ENCODE measurements at places on chromosomes 2 and 18.

GRCh38 chr2:28351621-28352020 lies 41.0 kb upstream of the FOSL2 start:
- no peak for DNase-seq

DNA sequence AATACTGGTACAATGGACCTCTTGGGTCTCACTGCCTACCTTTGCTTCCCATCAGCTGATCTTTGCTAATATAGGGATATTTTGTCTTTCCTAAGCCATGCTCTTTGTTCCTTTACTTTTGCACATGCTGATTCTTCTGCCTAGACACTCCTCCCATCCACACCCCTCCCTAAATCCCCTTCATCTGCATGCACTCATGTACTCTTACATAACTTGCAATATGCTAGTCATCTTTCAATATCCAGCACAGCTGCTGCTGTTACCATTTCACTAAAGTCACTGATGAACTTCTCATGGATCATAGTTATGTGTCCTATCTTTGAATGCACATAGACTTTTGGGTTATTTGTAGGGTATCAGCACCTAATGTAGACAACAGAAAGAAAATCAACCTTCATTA lies 18.5 kb upstream of the DTNA start:
- DNase-seq = no peak

DNA sequence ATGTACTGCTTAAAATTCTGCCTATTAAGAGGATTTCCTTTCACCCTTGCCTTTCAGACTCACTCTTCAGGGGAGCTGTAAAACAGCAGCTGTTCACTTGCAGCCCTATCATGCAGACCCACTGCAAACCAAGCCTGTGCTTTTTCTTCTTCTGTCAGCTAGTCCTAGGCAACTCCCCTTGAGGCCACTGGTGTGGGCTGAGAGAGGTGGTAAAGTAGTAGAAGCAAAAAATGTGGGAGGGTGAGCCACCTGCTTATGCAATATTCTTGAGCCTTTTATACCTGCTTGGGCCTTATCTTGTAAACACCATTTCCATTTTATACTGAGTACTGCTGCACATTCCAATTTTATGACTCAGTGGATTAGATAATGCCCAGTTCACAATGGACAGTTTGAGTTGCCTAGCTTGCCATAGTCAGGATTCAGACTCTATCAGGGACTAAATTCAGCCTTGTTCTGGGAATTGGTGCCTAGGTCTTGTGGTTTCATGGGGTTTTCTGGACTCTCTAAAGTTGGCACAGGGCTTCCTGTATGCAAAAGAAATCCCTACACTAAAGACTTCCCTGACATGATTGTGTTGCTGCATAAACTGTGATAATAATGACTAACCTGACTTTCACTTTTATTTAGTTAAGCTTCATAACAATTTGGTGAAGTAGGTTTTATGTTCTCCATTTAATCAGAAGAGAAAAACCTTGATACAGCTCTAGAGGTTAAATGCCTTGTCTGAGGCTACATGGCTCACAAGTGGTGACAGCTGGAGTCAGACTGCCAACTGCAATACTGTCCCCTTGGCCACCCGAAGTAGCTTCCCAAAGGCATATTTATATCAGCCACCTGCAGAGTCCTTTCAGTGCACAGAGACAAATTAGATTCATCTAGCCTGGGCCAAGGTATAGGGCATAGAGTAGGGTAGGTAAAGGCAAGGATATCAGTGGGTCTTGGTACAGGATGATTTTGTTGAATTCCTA lies 47.4 kb upstream of the KDM3A start:
- no peak for DNase-seq

DNA sequence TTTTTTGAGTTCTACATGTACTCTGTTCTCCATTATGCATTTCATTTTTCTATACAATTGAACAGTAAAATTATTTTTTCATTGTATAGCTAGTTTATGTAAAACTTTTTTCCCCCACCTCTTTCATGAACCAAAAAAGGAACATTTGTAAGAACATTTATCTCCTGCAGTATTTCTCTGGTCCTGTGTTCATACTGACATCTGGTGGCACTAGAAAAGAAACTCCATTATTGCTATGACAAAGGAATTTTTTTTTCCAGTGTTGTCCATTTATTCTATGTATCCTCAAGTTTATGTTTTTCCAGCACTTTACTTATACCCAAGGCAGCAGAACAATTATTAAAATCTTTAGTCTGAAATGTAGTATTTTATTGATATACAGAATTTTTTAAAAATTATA lies 27.4 kb upstream of the CHAC2 start:
- no peak for DNase-seq

DNA sequence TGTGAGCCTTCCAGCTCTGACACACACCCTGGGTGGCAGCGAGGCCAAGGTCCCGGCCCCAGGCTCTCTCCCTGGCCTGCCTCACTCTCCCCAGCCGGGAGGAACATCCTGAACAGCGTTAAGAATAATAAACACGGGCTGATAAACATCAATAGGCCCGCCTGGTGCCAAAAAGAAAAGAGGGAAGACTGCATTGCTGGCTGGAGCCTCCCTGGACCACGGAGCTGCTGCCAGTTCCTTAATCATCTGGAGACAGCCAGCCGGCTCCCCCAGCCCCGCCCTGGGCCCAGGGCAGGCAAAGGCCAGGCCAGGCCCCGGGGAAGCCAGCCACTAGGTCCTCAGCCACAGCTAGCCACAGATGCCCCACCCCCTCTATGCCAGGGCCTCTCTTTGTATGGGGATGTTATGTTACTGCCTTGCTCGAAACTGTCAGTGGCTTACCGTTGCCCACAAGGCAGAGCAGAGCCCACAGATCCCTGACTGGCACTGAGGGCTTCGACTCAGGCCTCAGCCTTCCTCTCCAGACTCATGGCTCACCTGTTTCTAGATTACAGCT lies 293.7 kb downstream of the DYSF start:
- DNase-seq = no peak

GRCh38 chr18:12552879-12553242 lies 105.0 kb downstream of the SPIRE1 start:
- DNase-seq = no peak

- no peak for DNase-seq
Measured at GRCh38 chr18:74082742-74083556, 64.7 kb downstream of the FBXO15 start.

DNA sequence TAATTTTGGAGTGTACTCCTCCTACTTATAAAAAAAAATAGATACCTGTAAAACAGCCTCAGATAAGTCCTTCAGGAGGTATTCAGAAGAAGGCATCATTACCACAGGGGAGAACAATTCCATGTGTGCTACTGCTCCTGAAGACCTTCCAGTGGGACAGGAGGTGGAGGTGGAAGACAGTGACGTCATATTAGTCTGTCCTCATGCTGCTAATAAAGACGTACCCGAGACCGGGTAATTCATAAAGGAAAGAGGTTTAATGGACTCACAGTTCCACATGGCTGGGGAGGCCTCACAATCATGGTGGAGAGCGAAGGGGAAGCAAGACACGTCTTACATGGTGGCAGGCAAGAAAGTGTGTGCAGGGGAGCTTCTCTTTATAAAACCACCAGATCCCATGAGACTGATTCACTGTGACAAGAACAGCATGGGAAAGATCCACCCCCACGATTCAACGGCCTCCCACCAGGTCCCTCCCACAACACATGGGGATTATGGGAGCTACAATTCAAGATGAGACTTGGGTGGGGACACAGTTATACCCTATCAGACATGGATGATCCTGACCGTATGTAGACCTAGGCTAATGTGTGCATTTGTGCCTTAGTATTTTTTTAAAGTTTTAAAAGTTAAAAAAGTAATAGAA lies 98.4 kb downstream of the NDUFA10 start:
- DNase-seq = peak; percentile 13

- DNase-seq = no peak
Measured at GRCh38 chr18:78793313-78794070, 186.1 kb upstream of the SALL3 start.

GRCh38 chr2:204226305-204226880 lies 289.8 kb downstream of the ICOS start:
- DNase-seq = no peak

GRCh38 chr2:31347750-31348149 lies 66.8 kb downstream of the XDH start:
- DNase-seq = no peak

DNA sequence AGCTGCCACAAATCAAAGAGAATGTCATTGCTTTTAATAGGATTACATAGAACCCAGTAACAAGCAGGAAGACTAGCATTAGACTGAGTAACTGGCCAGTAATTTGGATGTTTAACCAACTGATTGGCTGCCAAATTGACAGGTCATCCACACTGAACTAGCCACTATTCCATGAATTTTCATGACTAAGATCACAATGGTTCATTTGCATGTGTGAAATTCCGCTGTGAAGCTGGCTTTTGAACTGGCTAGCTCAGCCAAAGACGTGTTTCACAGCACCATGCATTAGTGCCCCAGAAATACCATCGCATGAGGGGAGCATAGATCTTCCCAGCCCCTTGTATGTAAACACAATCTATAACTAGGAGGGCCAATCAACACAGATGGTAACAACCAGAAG lies 649.8 kb downstream of the ARHGAP15 start:
- DNase-seq = no peak

DNA sequence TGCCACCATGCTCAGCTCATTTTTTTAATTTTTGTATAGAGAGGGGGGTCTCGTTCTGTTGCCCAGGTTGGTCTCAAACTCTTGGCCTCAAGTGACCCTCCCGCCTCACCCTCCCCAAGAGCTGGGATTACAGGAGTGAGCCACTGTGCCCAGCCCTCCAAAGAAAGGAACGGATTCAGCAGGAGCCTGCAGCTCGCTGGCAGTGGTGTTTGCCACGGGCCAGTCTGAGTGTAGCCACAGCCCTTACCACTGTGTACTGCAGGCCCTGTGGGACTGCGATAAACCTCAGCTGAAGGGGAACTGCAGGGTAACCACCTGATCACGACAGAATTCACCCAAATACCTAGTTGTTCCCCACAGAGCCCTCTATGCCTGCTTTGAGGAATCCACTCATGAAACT lies 6.8 kb downstream of the COPS9 start:
- DNase-seq = no peak

DNA sequence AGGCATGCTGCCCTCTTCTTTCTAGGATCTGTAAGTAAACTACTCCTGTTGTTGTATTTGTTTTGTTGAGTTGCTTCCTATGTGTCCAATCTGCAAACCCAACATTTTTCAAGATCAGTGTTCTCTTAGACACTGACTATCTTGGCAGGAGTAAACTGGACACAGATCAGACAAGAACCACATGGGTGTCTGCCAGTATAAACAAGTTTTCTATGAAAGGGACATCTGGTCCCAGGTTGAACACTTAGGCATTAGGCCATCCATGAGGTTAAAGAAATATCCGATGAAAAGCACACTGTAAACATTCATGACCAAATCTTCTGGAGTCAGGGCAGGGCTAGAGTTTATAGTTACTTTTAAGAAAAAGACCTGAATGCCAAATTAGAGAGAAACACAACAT lies 441.8 kb downstream of the NYAP2 start:
- DNase-seq = no peak

DNA sequence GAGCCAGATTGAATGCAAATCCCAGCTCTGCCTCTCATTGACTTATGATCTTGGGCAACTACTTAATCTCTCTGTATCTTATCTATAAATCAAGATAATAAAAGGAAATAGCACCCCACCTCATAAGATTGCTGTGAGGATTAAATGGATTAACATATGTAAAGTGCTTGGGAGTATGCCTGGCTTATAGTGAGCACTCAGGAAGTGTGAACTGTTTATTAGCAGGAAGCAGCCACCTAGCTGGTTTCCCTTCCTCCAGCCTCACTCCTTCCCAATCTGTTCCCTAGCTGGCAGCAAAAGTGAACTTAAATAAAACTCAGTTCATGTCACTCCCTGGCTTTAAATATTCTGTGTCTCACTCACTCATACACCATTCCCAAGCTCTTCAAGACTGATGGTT lies 526.6 kb upstream of the PKDCC start:
- DNase-seq = no peak

- peak; percentile 21 for DNase-seq
Measured at GRCh38 chr2:148568597-148568996, 76.0 kb upstream of the EPC2 start.

GRCh38 chr2:10042301-10043161 lies 819 bp upstream of the KLF11 start:
- peak; percentile 61 for DNase-seq

GRCh38 chr2:7118606-7119131 lies 201.5 kb downstream of the RNF144A start:
- DNase-seq = no peak

DNA sequence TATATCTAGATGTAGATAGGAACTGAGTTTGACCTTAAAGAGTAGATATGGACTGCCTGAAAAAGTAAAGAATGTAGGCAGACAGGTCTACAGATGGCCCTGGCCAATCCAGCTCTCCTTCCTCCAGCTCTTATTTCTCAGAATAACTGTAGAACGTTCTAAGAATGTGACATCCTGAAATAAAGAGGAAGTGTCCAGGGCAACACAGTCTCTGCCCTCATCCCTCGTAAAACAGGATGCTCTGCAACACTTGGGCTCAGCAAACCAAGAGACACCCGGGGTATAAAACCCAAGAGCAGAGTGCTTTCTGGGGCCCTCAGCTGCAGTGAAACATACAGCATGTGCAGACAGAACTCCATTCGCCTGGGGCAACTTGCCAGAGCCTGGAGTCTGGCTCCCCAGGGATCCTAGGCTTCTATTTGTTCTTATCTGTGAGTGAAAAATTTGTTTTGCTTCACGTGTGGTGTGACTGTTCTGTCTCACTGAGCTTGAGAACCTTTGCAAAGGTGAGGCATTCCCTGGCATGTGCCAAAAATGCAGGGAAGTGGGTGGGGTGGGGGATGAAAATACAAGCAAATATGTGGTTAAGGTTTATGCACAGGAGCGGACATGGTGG lies 401.0 kb downstream of the SETBP1 start:
- no peak for DNase-seq

- no peak for DNase-seq
Measured at GRCh38 chr2:42207826-42208225, 38.7 kb downstream of the EML4 start.

- DNase-seq = no peak
Measured at GRCh38 chr18:73615506-73615905, 532.1 kb downstream of the FBXO15 start.

DNA sequence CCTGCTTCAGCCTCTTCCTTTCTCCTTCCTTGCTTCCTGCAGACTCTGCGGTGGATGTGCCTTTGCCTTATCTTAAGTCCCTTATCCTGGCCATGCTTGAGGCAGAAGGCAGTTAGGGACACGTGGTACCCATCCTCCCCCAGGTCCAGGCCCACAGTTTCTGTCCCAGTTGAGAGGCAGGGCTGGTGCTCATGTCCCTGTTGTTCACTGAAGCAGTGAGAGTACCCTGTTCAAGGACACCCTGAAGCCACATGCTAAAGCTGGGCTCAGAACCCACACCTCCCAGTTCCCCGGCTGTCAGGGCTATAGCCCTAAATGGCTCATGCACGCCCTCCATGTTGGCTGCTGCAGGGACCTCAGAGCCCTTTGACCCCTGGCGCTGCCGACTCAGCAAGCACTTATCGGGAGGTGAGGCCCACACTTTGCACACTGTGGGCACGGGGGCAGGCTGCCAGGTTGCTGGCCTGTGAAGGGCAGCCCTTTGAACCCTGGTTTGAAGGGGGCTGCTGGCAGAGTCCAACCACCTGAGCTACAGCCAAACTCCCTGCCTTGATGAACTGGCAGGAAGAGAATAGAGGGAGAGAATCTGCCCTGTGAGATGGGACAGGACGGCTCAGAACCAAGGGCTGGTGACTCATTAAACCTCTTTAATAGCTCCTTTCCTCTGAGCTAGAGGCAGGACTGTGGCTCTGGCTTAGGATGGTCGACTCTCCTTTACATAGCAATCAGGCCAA lies 6.3 kb downstream of the KHK start:
- DNase-seq = no peak

- no peak for DNase-seq
Measured at GRCh38 chr2:229768235-229768634, 53.9 kb upstream of the DNER start.
